ENCODE measurements at places on chromosomes 1 and 21. TPM values are rescaled to one million over a fixed set of nuclear protein-coding genes. Genes with fewer than 3 reads are reported as not detected.

FALEC gene
- 1.9 TPM for total RNA-seq

PADI2 gene
- not detected for total RNA-seq

ECM1 gene
- 2.7 TPM for total RNA-seq

OR2G6 gene
- total RNA-seq: not detected

DMBX1 gene
- total RNA-seq: not detected

C4BPA gene
- not detected for total RNA-seq

NHLH1 gene
- 0.65 TPM for total RNA-seq

SNAP47 gene
- 25.2 TPM for total RNA-seq

PCP4L1 gene
- not detected for total RNA-seq

SLC30A1 gene
- 7.9 TPM for total RNA-seq

GSTM1 gene
- total RNA-seq: not detected

- peak; percentile 42 for DNase-seq
Measured at GRCh38 chr1:50610563-50610962, 187.3 kb upstream of the DMRTA2 start.

DNA sequence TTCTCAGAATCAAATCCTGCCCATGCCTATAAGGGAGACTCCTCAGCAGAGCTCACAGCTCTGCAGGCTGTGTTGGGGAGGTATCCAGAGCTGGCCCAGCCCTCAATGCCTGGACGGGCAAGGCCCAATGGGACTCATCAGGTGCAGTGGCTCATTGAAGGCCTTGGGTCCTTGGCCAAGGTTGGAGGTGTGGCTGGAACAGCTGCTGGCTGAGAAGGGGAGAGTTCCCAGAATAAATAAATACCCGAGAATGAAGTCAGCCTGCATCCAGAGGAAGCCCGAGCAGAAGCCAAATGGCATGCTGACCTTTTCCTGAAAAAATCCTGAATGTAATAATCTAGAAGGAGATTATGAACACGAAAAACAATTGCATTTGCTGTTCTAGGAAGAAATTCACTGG, 25.2 kb upstream of the IKBKE start:
- DNase-seq: no peak

DNA sequence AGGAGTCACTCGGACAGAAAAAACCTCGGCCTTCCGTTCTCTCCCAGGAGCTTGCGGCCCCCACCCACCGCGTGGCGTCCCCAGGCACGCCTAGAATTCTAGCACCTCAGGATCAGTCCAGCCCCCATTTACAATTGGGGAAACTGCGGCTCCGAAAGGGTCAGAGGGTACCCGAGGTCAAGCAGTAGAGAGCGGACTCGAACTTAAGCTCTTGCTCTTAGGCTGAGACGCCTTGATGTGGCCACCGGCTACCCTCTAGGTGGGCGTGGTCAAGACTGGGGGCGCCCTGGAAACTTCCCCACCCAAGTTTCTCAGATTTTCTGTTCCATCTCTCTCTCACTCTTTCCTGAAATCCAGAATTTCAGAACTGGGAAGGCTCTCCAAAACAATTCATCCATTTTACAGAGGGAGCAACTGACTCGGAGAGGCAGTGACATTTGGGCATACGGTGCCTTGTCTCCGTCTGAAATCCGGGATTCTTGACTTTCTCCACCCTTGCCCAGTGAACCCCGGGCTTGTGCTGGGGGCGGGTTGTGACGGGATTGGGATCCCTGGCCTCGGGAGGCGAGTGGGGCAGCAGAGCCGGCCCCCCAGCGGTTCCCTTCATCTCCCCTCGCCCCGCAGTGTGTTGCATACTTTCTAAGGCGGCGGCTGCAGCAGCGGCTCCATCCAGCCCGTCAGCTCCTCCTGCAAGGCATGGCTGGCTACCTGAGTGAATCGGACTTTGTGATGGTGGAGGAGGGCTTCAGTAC, 777 bp downstream of the AZIN2 start:
- DNase-seq: no peak

- DNase-seq: no peak
Measured at GRCh38 chr1:6819246-6820040, 34.2 kb downstream of the CAMTA1 start.

GRCh38 chr1:23617084-23617521, 57.8 kb upstream of the ID3 start:
- peak; percentile 13 for DNase-seq

DNA sequence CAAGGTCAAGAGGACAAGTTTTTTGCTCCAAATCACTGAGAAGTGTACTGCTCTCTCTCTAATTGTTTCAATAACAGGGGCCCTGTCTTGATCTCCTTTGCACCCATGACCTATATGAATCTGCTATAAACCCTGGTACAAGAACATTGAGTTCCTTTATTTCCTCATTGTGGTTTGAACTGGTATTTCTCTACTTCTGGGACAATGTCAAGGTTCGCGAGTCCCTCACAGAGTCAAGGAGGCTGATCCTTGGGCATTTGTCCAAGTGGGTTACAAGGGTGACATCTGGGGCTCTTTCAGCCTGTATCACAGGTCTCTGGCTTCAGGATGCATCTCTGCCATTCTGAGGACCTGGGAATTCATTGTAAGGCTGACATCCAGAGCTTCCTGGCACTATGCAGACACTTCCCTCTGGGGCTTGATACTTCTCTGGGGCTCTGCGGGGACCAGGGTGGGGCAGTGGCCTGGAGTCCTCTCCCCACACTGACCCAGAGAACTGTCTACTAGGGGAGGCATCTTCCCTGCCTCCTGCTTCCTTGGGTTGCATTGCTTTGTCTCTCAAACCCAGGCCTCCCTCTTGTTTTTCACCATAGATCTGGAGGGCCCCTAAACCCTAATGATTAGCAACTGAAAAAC, 22.5 kb upstream of the ZNF648 start:
- no peak for DNase-seq

GRCh38 chr21:36707763-36708285, 8.9 kb downstream of the SIM2 start:
- DNase-seq: no peak

DNA sequence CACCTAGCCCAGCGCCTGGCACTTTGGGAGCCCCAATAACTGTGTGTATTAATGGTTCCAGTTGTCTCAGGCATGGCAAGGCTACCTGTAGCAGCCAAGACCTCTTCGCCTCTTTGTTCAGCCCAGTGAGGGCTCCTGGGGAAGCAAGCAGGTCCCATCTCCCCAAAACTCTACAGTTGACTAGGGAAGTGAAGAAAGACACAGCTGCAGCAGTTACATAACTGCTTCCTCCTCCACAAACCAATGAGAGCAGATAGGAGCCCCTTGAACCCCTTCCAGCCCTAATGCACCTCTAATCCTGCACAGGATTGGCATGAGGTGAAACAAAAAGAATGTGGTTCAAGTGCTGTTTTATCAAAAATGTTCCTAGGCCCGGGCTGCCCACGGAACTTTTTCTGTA, 100.5 kb downstream of the SYF2 start:
- no peak for DNase-seq

DNA sequence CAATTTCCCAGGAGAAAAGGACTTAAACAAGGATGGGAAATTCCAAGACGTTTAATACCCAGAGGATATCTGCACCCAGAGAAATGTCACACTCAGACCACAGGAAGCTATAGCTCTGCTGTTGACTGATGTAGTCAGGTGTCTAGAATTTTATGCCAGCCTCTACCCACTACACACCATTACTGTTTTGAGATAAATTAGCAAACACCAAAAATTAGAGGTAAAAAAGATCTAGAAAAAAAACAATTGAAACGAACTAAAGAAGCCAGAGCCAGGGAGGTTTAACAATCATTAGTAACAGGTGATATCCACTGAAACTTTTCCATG, 519.9 kb downstream of the SMYD3 start:
- DNase-seq: no peak

DNA sequence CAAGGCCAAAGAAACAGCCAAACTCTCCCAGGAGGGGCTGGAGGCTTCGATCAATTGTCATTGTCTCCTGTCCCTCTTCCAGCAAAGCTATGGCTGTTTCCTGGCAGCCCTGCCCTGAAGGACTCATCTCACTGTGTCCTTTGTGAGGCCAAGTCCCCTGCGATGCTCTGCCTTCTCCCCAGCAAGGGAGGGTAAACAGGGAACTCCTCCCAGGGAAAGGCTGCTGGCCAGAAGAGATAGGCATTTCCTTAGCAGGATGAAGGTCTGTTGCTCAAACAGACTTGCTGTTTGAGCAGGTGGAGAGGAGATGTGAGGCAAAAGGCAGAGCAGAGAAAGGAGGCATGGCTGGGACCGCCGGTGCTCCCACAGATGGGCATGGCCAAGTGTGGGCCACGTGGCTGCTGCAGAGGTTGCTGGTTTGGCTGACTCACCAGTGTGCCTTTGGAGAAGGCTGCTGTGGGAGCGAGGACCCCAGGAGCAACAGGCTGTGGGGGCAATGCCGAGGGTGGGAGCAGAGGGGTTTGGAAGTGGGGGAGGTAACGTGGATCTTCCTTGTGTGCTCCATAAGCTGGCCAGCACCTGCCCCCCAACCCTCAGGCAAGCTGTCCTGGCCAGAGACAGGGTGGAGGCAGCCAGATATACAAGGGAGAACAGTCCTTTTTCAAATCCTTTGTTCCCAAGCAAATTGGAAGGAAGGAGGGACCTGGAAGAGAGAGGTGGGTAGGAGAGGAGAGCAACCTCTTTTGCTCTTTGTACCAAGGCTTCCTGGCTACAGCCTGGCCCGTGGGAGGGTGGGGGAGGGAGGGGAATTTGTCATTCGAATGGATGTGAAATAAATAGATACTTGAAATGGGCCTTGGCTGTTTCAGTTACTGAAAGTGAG, 449.8 kb downstream of the SIPA1L2 start:
- DNase-seq: no peak

DNA sequence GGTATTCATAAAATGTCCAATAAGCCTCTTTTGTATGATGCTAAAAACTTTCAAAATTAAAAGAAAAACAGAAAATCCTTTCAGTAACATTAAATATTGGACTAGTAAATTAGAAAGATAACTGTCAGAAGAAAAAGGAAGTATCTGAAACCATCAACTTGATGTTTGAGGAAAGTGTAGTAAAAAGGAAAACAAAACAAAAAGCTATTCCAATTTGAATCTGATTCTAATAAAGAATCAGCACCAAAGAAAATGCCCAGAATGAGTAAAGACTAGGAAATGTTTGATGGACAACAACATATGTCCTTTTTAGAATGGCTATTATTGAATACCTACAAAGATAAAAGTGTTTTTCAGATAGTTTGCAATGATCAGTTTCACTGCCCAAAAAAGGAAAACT, 79.9 kb upstream of the RBM34 start:
- DNase-seq: no peak

GRCh38 chr1:76496871-76497270, 370.4 kb upstream of the ST6GALNAC5 start:
- no peak for DNase-seq

GRCh38 chr1:156284757-156285156, 632 bp downstream of the TMEM79 start:
- no peak for DNase-seq

DNA sequence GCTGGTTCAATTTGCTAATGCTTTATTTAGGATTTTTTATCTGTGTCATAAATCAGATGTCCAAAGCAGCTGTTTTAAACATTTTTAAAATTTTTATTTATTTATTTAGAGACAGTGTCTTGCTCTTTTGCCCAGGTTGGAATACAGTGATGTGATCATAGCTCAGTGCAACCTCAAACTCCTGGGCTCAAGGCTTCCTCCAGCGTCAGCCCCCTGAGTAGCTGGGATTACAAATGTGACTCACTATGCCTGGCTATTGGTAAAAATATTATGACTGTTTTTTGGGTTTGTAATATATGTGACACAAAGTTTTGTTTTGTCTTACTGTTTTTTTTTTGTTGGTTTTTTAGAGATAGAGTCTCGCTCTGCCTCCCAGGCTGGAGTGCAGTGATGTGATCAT, 11.8 kb downstream of the ZBED6 start:
- no peak for DNase-seq

- DNase-seq: no peak
Measured at GRCh38 chr21:45019076-45019886, 55.1 kb upstream of the ADARB1 start.

DNA sequence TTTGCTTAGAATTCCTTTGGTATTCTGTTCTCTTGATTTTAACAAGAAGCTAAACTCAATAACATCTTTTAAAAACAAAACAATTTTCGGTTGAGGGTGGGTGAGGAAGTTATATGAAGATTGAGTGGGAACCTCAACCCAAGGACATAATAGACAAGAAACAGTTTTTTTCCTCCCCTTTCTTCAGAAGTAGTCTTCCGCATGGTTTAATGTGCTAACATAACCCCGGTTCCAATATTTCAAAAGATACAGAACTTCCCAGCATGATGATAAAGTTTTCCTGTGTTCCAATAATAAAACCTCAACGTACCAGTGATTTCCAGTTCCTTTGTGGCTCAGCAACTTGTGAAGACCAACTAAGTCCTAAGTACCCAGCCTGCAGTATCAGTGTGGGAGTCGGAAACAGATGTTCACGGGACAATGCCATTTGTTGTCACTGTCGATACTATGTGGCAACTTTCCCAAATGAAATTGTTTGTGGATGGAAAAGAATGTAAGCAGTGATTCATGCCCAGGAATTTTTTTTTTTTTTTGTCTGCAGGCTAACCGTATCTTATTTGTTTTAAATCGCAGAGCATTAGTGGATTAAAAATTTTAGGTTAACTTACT, 48.5 kb downstream of the NR5A2 start:
- DNase-seq: no peak

- DNase-seq: no peak
Measured at GRCh38 chr1:95132762-95133161, 15.6 kb downstream of the TLCD4 start.

GRCh38 chr1:89260042-89260441, 12.6 kb downstream of the GBP5 start:
- no peak for DNase-seq

- DNase-seq: no peak
Measured at GRCh38 chr1:158374860-158375259, 21.2 kb downstream of the CD1E start.

DNA sequence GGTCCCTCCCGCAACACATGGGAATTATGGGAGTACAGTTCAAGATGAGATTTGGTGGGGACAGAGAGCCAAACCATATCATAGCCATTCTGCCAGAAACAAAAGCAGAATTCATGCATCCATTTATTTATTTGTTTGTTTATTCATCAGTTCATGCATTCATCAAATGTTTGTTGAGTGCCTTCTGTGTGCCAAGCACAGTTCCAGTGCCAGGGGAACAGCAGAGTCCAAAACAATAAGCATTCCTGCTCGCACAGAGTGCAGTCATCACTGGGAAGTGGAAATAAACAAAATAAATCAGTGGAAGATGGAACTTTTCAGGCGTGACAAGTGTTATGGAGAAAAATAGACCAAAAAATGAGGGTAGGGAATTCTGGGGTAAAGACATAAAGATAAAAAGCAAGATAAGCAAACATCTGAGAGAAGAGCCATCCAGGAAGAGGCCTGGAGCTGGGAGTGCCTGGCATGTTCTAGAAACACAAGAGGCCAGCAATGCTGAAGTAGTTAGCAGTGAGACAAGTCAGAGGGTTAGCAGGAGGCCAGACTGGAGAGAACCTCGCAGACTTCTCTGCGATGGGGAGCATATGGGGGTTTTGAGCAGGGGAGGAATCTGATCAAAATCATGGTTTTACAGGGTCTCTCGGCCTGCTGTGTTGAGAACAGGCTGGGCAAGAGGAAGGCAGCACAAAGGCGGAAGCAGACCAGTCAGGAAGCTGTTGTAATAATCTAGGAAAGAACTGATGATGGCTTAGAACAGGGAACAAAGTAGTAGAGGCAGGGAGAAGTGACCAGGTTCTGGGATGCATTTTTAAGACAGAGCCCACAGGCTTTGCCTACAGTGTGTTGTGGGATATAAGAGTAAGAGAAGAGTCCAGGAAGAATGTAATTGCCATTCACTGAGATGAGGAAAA, 113.2 kb downstream of the GLUL start:
- no peak for DNase-seq

Data from OCI-LY7 (cell line).